ENCODE measurements at places on chromosomes 3 and 15.

GRCh38 chr15:67188551-67189218 is 65.8 kb downstream of the AAGAB start:
- no peak overlapping the region for H3K4me3 ChIP-seq
- DNase-seq, result no peak
- H3K27me3 ChIP-seq, result no peaks in the 10 kb centered on the region

DNA sequence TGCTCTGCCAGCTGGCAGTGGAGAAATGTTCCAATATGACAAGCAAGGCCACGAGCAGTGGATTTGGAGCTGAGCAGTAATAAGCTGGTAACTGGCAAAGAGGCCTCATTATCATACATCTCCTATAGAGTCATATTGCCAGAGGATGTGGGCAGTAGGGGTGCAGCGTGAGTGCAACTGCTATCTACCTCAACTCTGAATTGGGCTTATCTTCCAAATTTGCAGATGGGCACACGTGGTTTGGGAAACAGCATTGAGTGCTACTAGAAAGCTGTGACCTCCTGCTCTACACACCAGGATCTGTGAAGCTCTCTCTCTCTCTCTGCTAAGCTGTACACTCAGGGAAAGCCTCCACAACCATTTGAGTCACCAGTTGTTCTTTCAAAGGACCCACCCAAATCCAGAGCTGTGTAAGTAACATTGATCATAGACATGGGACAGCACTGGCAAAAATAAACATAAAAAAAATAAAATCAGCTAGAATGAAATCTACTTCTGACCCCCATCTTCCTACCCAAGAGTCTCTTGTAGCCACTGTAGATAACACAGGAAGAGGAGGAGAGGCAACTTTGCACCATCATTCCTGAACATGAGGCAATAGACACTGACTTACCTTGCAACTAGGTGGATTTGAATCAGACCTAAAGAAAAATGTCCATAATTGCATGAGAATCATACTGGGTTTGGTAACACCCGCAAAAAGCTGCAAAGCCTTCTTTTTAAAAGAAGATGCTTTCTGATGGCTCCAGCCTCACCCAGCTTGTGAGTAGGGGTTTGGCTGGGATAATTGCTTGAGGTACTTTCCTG is 82.9 kb upstream of the THBS1 start:
- no peaks in the 10 kb centered on the region for H3K36me3 ChIP-seq
- H3K4me1 ChIP-seq, result no peaks in the 10 kb centered on the region
- H3K4me3 ChIP-seq, result no peak overlapping the region
- peaks cover 6% of the 10 kb centered on the region for H3K27me3 ChIP-seq
- DNase-seq, result no peak

DNA sequence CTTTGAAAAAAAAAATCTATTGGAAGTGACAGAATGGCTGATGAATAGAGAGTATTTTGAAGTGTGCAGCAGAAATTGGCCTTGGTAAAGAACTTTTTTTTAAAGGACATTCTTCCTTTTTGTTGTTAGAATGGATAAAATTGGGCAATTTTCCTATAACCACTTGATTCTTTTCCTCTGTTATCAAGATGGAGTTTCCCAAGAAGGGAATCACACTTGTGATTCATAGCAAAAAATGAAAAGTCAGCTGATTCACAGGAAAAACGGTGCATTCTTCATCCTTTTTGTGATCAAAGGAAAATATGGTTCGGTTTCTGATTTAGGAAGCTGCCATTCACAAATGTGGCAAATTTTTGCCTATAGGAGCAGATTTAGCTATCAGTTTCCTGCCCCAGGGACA is 486.8 kb downstream of the GBE1 start:
- no peaks in the 10 kb centered on the region for H3K4me1 ChIP-seq
- H3K4me3 ChIP-seq, result no peak overlapping the region
- DNase-seq, result no peak
- no peaks in the 10 kb centered on the region for H3K36me3 ChIP-seq
- no peaks in the 10 kb centered on the region for H3K27me3 ChIP-seq
- H3K27ac ChIP-seq, result no peak overlapping the region

GRCh38 chr3:27521179-27521871 is 37.1 kb upstream of the SLC4A7 start:
- H3K27ac ChIP-seq, result no peak overlapping the region
- H3K36me3 ChIP-seq, result no peaks in the 10 kb centered on the region
- no peaks in the 10 kb centered on the region for H3K27me3 ChIP-seq
- no peak overlapping the region for H3K4me3 ChIP-seq
- no peaks in the 10 kb centered on the region for H3K4me1 ChIP-seq

DNA sequence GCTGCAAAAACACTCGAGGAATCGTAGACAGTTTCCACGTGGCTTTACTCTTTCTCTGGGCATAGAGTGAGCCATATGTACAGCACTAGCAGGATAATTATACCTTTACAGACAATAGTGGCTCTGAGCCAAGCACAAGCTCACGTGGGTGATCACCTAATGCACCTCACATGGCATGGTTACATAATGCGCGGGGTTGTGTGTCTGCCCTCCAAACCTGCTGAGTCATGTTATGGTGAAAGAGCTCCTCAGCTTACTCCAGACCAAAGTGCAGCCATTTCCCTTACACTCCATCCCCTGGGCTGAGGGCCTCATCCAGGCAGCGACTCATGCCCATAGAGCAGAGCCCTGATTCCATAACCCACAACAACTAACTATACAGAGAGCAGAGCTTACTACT is 1458.4 kb upstream of the CADM2 start:
- no peak overlapping the region for H3K27ac ChIP-seq
- no peaks in the 10 kb centered on the region for H3K4me1 ChIP-seq
- no peak for DNase-seq
- no peaks in the 10 kb centered on the region for H3K27me3 ChIP-seq

DNA sequence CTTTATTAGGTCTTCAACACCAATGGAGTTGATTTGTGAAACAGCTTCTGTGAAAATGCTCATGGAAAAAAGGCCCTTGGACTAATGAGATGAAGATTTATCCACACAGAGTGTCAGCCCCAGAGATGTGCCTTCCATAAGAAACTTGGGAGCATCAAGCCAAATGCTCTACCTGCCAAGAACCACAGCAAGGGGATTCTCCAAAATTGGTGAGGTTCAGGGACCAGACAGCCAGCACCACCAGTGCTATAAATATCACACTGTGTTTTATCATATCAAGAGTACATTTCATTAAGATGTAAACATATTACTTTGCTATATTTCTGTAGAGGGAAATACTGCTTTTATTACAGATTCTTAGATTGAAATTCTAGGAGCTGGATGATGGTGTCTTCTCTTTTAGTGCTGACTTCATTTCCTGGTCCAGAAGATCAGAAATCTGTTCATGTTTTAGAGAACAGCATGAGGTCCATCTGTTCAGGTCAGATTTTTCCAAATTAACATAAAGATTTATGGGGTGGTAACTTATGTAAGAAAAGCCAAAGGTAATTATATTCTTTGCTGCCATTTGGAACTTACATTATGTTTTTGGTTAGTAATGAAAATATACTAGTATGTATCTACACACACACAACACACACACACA is 17.7 kb downstream of the SLC35G2 start:
- H3K27me3 ChIP-seq, result peaks cover 9% of the 10 kb centered on the region
- DNase-seq, result no peak
- no peak overlapping the region for H3K27ac ChIP-seq
- no peak overlapping the region for H3K4me3 ChIP-seq
- peaks cover 5% of the 10 kb centered on the region for H3K36me3 ChIP-seq

DNA sequence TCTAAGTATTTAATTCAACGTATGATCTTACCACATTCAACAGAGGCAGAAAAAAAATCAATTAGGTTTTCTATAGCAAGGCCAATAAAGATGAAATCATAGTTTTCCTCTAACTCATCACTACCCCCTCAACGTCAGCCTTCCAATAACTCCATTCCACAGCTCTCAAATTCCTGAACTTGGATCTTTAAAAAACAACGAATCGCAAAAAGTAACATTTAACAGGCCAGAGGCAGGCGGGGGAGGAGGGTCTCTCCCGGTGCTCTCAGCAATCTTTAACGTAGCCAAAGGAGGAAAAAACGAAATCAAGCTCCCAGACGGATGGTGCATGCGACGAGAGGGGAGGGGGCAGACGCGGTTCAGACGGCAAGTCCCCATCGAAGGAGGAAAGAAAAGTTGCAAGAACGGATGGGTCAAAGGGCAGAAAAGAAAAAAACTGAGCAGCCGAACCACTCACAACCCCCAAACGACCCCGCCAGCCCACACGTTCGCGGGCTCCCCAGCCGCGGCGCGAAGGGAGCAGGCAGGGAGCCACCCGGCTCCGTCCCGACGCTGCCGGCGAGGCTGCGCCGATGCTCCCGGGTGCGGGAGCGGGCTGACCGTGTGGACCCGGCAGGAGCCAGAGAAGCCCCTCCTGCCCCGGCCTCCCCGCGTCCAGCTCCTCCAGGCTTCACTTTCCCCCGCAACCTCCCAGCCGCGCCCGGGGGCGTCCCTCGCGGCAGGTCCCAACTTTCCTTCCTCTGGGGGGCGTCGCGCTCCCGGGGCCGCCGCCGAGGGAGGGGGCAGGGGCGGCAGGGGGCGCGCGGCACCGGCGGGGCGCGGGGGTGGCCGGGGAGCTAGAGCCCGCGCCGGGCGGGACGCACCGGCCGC is 703 bp downstream of the PEAK1 start:
- H3K27me3 ChIP-seq, result no peaks in the 10 kb centered on the region
- peak; percentile 21 for DNase-seq
- peaks cover 20% of the 10 kb centered on the region for H3K4me1 ChIP-seq
- H3K4me3 ChIP-seq, result peak overlapping the region; percentile 99
- peaks cover 4% of the 10 kb centered on the region for H3K36me3 ChIP-seq

DNA sequence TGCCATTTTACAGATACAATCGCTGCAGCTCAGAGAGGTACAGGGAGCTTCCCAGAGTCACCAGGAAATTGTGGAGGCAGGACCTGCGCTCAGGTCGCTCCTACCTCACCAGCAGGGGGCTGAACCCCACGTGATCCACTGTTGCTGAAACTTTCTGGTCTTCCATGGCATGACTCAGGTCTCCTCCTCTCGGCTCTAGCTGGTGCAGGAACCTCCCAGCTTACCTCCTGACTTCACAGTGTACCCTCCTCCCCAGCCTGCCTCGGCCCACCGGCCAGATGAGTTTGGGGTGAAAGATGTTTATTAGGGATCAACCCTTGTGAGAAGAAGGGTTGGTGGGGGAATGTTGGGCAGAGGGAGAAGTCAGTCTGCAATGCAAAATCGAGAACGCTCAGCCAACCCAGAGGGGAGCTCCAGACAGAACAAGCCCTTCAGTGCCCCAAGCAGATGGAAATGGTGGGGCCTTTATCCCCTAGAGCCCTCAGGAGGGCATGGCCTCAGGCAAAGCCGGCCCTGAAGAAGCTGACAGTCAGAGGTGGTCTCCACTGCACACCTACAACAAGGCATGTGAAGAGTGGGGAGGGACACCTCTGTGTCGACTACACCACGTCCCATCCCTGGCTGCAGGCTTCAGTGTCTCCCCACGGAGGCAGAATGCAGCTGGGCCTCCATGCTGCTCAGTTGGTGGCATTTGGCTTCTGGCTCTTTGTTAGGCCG is 118.6 kb upstream of the PRR20G start:
- DNase-seq, result no peak
- no peak overlapping the region for H3K4me3 ChIP-seq
- no peaks in the 10 kb centered on the region for H3K4me1 ChIP-seq
- no peak overlapping the region for H3K27ac ChIP-seq
- H3K36me3 ChIP-seq, result no peaks in the 10 kb centered on the region
